ENCODE measurements at places on chromosomes 11 and 22.
A peak's percentile ranks its signal among the peaks of the same experiment; 100 is the strongest.

GRCh38 chr11:74730571-74731260, 510 bp downstream of the CHRDL2 start:
- DNase-seq = no peak

GRCh38 chr22:19941365-19942082, at the start of the genes COMT and TXNRD2:
Gene COMT, plus strand, starts transcription at chr22:19941772. Its CDS starts 20,755 bp downstream, at chr22:19962527.
Gene TXNRD2, minus strand, starts transcription at chr22:19941818. Its CDS starts 15 bp downstream, at chr22:19941803.
- peak; percentile 57 for DNase-seq

- no peak for DNase-seq
These were observed 31.4 kb downstream of the LRP5 start for GRCh38 chr11:68343761-68344256.

DNA sequence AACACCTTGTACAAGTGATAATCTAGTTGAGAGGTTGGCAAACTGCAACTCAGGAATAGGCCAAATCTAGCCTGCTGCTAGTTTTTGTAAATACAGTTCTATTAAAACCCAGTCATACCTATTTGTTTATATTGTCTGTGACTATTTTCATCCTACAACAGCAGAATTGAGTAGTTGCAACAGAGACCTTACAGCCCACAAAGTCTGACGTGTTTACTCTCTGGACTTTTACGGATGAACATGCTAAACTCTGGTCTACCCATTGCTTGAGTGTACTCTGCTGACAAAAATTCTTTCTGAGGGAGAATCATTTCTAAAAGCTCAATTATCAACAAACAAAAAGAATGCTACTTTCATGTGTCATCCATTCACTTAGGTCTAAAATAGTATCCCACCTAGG, 287.0 kb downstream of the DYNC2H1 start:
- DNase-seq = no peak

- no peak for DNase-seq
These were observed 934 bp upstream of the ATL3 start for GRCh38 chr11:63672156-63672463.

- no peak for DNase-seq
These were observed 94.5 kb downstream of the LARGE1 start for GRCh38 chr22:33825761-33826160.
